ENCODE measurements at places on chromosomes 2 and 18.

GRCh38 chr2:236587861-236588815, 18.5 kb downstream of the ACKR3 start:
- DNase-seq: no peak

- DNase-seq: no peak
Observed at GRCh38 chr2:48567671-48568070, 37.7 kb downstream of the STON1 start.

DNA sequence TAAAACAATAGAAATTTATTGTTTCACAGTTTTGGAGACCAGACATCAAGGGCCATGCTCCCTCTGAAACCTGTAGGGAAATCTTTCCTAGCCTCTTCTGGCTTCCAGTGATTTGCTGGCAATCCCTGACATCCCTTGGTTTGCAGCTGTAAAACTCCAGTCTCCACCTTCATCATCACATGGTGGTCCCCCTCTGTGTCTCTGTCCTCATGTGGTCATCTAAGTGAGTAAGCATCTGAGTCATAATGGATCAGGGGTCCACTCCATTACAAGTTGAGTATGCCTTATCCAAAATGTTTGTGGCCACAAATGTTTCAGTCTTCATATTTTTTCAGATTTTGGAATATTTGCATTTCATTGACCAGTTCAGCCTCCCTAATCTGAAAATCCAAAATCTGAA, 5.6 kb upstream of the SGPP2 start:
- DNase-seq: no peak

DNA sequence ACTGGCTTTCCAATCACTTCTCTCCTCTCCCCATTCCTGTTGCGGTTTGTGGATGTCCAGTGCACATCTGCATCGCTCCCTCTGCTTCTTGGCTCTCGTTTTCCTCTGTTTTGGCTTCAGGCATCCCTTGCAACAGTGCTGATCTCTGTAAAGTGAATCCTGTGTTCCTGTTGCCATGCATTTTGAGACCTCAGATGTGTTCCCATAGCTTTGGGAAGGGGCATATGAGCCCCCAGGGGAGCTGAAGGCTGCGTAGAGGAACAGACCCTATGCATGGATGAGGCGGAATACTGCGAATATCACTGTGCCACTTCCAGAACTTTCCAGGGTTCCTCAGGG, 168.4 kb upstream of the HAAO start:
- DNase-seq: no peak

DNA sequence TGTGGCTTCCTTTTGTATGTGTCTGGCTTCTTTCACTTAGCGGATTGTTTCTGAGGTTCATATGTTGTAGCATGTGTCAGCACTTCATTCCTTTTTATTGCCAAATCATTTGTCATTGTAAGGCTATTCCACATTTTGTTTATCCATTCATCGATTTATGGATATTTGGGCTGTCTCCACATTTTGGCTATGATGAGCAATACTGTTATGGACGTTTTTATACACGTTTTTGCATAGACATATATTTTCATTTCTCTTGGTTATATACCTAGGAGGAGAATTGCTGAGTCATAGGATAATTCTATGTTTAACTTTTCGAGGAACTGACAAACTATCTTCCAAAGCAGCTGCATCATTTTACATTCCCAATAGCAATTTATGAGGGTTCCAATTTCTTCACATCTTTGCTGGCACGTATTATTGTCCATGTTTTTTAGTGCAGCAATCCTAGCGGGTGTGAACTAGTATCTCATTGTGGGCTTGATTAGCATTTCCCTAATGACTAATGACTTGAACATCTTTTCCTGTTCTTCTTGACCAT, 48.1 kb upstream of the TBC1D8 start:
- no peak for DNase-seq

GRCh38 chr18:38695559-38696280, 1130.1 kb upstream of the CELF4 start:
- no peak for DNase-seq

- no peak for DNase-seq
Observed at GRCh38 chr18:77617694-77618093, 368.0 kb downstream of the GALR1 start.

DNA sequence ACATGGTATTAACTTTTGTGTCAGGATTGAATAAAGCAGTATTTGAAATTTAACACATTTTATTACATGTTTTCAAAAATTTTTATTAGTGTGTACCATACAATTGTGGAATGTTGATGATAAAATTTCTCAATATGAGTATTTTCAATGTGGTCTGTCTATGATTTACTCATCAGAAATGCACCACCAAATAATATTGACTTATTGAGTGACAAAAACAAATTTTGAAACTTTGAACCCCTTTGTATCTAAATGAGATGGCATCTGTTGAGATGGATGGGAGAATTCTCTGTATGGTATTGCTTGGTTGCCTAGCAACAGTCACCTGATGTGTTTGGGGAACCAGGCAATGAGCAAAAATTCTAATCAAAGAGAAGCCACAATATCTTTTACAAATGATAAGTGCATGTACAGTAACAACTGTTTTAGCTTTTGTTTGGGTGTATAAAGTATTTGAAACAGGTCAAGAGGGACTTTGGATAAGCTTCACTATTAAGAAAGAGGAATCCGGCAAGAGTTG, 400.1 kb downstream of the CCDC85A start:
- peak; percentile 6 for DNase-seq

- DNase-seq: no peak
Observed at GRCh38 chr2:200144571-200144970, 161.9 kb upstream of the SPATS2L start.

All from NCI-H2171 (cell line).